NCI-H526 (cell line): ENCODE measurements at places on chromosomes 7 and 10.

- DNase-seq = no peak
These were observed 181.6 kb downstream of the BMPER start for GRCh38 chr7:34086981-34087380.

DNA sequence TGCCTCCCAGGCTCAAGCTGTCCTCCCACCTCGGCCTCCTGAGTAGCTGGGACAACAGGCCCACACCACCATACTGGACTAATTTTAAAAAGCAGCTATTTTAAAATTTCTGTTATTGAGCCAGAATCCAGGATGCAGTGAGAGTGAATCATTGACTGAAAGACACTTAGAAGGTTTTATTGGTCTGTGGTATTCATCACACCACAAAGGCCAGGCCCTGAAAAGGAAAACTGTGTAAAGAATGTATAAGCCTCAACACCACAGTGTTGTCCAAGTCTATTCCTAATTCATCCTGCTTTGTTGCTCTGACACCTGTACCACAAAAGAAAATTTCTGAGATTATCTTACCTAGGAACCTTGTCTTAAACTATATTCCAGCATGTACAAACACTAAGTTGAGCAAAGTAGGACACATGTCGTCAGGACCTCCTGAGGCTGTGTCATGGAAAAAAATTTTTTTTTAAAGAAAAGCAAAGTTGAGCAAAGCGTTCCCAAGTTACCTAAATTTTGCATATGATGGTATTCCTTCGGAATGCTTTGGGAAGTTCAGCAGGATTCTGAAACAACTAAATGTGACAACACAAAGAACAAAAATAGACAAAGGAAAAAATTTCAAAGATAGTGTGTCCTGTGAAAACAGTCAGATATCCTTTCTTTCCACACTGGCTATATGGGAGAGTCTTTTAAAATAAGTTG, 129.6 kb upstream of the MKLN1 start:
- DNase-seq = no peak

GRCh38 chr7:3592401-3593134, 291.5 kb downstream of the SDK1 start:
- DNase-seq = peak; percentile 90

DNA sequence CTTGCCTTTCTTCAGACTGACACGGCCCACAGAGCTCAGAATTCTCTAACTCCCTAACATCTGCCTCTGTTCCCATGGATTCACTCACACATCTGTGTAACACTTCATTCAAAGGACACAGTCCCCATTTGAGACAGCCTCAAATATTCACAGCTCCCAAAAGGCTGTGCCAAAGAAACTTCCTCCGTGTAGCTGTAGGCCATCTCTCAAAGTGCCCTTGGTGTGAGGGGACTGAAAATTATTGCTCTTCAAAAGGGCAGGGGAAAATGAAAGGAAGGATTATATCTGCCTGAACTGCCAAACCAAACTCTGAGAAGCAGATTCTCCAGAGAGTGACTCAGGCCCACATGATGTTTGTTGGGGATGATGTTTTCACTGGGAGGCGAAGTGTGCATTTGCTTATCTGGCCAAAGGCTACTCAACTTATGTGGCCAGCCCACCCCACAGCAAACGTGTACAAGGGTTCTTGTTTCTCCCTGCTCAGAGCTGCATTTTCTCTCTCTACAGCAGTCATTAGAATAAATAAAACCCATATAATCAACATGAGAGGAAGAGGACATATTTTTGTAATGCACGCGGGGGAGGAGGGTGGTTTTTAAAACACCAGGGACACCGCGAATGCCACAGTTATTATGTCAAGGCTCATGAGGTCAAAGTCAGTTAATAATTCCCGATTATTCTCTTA, 302.4 kb upstream of the NFE2L3 start:
- no peak for DNase-seq

- no peak for DNase-seq
These were observed 12.7 kb upstream of the TTYH3 start for GRCh38 chr7:2619116-2619515.

DNA sequence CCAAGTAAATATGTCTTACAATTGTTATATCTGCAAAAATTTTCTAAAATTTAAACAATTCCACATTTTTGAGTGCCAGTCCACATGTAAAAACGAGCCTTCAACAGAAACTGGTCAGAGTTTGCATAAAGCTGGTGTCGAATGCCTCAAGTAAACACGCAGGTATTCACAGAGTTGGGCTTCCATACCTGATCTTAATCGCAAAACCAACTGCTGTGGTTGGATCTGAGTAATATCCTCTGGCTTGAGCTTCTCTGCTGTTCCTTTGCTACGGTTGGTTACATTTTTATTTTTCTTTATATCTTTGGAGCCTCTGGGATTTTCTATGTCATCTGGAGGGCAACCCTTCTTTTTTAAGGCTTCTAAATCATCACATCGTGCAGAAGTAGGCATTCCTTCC, 28.4 kb downstream of the ITGB1 start:
- DNase-seq = peak; percentile 88

DNA sequence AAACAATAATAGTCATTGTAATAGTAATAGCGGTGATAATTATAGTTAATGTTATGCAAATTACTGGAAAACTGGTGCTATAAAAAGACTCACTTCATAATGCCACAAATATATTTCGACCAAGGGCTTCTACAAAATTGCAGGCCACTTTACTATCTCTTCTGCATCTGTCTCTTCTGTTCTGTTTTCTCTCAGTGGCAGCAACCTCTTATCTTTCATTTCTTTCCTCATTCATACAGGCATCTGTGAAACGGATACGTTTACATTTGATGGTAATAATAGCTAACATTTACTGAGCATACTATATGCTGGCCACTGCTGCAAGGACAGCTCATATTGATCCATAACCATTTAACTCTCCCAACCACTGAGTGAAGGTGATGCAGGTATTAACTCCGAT, 537.4 kb upstream of the PFKP start:
- peak; percentile 6 for DNase-seq

DNA sequence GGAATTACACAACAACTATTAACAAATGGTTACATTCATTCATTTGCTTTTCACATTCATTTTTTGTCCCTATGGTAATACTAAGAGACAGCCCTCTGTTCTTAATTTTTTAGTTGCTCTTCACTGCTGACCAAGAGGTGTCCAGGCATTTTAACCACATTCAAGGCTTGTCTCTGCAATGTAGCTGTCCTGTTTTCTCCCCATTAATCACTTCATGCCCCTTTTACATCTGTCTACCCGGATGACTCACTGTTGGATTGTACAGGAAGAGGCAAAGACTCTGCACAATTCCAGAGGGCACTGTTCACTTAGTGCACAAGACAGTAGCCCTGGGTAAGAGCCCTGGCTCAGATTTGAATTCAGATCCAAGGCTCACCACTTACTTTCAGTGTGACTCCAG, 168.5 kb downstream of the NOC3L start:
- no peak for DNase-seq

DNA sequence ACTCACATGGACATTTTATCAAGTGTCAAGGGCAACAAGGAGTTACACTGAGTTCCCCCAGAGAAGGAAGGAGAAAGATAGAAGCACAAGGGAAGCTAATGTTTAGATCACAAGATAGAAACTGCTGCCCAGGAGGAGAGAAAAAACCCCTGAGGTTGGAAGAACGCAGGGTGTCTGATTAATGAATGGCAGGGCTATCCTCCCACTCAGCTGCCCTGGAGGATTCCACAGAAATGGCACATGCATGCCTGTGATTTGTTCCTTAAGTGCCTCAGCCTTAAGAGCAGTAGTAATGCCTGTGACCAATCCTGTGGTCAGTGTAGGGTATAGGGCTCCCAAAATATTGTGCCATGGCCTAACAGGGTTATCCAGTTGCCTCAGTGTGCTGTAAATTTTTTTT, 20.2 kb downstream of the DNAJB9 start:
- no peak for DNase-seq
